ENCODE measurements at places on chromosomes 2 and 18.

DNA sequence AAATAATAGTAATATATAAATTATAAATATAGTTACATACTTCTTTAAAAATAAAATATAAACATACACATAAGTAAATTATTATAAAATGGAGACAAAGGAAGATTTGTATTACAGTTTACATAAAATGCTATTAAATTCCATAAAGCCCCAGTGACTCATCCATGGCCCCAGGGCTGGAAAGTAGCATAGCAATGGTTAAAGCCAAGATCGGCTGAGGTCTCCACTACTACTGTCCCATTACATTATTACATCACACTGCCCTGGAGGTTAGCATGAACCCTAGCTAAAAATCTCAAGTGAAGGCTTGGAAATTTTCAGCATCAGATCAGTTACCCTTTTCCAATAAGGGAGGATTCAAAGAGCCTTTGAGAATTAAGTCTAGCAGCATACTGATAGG, 936.2 kb downstream of the DSC3 start:
- peak; percentile 11 for DNase-seq

DNA sequence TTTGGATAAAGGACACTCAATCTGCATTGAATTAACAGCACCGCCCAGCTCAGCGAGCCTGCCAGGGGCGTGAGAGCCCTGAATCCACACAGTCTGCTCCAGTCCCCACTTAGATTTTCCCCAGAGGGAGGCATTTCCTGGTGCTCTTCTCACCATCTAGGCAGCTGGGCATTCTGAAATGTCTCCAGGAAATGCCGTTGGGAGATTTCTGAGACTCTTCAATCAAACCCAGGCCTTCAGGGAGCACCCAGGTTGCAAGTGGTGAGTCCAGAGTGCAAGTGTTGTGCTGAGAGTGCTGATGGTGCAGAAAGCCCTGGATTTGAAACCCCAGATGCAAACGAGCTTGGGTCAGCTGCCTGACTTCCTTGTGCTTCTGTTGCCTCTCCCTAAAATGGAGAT, 23.4 kb upstream of the TMEM37 start:
- DNase-seq = no peak

DNA sequence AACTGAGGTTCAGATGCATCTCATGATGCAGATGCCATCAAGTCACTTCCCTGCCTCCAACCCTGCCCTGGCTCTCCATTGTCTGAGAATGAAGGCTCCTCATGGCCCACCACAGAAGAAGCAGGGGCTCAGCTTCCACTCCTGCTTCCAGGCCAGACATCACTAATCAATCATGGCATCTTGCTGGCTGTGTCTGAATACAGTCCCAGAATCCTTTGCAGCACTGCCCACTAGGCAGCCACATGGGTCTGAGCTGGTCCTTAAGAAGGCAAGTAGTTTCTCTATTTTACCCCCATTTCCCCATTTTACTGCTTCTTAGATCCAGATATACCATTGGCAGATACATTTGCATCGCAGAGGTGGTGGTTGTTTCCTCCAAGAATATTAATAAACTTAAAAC, 7.3 kb downstream of the ASPRV1 start:
- no peak for DNase-seq

- peak; percentile 67 for DNase-seq
These were observed 153.0 kb downstream of the TMEM247 start for GRCh38 chr2:46632349-46632748.

DNA sequence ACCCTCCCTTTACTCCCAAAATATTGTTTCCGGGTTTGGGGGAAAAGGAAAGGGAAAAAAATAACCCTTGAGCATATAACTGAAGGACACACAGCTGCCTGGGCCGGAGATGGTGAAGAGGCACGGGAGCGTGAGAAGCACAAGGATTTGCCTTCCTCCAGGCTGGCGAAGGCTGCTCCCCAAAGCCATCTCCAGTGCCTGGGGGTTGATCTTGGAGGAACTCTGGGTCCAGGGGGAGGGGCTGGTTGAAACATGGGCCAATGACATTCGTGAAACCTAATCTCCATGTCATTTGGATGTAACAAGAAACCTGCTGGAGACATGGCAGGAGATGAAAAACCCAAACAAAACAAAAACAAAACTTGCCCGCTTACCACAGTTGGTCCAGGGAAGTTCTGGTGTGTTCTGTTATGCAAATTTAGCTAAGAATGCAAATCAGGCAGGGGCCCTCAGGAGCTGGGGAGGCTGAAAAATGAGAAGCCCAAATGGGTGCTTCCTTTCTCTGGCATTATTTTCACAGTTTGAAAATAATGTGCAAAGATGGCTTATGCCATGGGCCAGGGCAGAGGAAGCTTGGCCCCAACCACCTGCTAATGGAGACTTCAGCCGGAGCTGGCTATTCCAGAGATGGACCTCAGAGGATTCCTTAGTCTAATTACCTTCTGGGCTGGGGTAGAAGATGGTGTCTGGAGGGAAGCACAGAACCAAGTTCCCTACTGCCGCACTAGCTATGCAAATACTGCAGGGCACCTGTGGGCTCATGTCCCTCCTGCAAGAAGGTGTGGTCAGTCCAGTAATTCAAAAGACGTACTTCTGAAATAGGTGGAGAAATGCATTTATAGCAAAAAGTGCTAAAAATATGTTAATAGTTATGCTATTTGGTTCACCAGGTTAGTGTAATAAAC, 180.9 kb downstream of the BCL2 start:
- no peak for DNase-seq

GRCh38 chr18:3842844-3843243, 392.9 kb downstream of the TGIF1 start:
- DNase-seq = no peak

DNA sequence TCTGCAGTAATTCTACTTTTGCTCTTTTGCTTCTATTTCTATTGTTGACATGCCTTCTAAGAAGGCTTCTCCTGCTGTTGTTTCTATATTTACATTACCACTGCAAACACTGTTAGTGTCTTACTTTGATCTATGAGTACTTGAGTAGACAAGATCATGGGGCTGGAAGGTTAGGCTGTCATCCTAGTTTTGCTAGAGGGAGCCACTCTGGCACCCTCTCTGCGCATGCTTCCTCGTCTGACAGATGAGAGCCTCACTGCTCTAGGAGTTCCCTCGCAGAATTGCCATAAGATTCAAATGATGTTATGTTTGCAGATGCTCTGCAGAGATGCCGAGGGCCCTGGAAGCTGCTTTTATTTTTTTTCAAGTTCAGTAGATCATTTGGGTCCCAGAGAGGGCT, 185.6 kb downstream of the RNF144A start:
- DNase-seq = no peak

DNA sequence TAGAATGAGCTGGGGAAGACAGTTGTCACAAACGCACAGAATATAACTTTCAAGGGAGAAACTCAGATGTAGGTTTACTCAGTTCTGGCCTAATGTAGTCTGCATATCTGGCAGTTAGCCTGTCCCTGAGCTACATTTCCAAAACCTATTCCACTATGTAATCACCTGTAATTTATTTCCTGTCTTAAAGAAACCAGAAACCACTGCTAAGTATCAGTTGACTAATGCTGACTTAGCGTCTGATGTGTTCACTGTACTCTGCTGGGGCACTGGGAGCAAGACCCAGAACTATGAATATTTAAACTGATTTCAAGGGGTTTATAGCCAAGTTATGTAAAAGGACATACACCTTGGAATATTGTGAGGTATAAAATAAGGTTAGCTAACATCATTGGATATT, 1995.2 kb upstream of the PIK3C3 start:
- DNase-seq = peak; percentile 58

DNA sequence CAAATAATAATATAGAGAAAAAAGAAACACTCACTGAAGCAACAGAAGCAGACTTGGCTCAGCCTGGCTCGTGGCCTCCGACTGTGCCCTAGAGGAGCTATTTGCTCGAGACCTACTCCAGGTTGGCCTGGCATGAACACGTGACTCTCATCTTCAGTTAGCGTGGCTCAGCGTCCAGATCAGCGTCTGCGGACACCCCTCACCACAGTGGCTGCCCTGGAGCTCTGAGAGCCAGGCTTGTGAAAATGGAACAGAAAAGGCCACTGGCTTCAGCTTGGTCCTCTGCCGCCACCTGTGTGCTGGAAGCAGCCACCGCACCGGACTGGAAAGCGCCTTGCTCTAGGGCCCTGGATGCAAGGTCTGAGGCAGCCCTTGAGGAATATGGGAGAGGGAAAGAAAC, 1184.0 kb upstream of the GYPC start:
- peak; percentile 72 for DNase-seq

GRCh38 chr2:236974752-236975151, 110.9 kb upstream of the COPS8 start:
- no peak for DNase-seq

DNA sequence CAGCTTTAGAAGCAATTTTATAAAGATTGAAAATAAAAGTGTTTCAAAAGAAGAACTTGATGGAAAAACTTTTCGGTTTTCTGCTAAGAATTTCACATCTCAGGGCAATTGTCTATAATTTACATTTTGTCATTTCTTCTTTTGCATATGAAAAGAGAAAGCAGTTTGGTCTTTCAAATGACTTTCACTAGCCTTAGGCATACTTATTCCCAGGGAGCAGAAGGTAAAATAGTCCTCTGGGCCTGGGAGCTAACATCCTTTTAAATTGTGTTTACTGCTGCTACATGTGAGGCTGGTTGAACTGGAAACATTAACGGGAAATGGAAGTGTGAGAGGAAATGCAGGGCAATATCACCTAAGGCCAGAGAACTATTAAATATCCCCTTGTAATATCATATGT, 37.1 kb downstream of the MYO3B start:
- DNase-seq = no peak

DNA sequence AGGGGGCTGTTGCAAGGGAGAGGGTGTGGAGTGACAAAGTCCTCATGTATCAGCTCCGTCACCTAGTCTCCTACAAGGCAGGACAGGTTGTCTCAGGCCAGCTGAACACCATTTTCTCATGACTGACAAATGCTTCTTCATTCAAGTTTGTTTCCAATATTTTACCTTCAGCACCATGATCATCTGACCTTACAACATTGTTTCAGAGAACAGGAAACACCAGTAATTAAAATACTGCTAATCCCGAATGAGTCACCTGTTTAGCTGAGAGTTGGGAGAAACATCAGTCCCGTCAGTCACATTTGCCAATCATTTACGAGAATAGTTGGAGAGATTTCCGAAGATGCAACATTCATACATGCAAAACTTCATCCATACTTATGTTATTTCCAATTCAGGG, 25.7 kb upstream of the SP5 start:
- DNase-seq = no peak

- DNase-seq = peak; percentile 53
These were observed 620.1 kb upstream of the GCFC2 start for GRCh38 chr2:76330865-76331264.

- DNase-seq = no peak
These were observed 178.7 kb downstream of the LCLAT1 start for GRCh38 chr2:30625701-30626100.

- peak; percentile 8 for DNase-seq
These were observed 66.5 kb downstream of the COLEC12 start for GRCh38 chr18:433960-434359.

DNA sequence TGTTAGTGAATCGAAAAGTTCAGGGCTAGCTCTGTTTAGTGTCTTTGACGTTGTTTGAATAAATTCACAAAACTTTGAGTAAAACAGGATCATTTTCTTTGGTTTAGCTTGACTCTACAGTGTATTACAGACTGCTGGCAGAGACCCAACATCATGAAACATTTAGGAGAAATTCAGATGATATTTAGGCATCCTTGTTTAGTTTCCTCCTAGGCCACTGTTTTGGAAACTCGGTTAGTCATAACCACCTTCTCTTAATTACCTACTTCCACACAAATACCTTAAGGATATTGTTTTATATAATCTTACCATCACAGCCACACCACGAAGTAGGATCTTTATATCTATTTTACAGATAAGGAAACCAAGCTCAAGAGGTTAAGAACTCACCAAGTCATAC, 7.8 kb downstream of the LIMS1 start:
- DNase-seq = no peak

DNA sequence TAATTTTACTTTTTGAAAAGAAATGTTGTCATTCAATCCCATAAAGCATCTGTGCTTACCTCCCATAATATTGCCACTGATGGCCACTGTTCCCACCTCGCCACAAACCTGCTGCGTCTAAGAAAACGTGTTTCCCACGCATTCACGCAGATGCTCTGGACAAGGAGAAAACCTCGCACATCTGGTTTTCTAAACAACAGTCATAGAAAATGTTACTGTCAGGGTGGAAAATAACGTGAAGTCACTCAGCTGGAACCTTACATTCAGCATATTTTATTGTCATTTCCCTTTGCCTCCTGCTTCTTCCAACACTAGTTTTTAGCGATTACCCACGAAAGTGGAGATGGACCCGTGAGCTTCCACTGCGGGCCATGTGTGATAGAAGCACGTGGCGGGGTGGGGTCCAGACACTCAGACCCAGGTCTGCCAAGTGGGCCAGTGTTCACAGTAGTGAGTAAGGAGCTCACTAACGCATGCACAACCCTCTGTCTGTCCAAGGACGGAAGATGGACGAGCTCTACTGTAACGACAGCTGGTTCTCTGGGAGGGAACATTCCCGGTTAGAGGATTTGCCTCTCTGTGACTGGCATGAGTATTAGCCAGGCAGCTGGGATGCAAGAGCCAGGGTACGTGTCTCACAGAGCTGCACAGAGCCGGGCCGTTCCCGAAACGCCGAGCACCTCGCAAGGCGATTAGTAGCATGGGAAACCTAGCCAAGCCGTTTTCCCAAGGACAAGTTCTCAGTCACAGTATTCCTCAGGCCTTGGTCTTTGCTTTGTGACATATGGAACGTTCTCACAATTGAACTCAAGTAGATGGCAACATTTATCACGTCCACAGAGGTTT, 94.5 kb downstream of the MTCL1 start:
- DNase-seq = no peak

DNA sequence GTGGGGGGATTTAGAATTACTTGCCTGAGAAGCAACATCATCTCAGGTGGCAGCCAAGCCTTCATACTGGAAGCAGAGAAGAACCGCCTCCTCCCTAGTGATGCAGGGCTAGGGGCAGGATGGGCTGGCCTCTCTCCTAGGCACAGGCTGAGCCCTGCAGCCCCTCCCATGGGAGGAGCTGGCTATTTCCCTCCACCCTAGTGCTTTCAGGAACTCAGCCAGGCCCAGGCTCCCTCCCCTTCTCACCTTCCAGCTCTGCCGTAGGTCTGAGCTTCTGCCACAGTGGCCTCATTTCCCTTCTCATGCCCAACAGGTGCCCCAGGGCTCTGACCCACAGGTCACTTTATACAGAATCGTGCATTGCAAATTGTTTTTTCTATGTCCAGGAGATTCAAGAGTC, 31.0 kb downstream of the CENPA start:
- no peak for DNase-seq
